Cerebellum (tissue), 4 donors: ENCODE measurements at places on chromosomes 2 and 18. TPM values are rescaled to one million over a fixed set of nuclear protein-coding genes. Genes with fewer than 3 reads are reported as not detected.

DNA sequence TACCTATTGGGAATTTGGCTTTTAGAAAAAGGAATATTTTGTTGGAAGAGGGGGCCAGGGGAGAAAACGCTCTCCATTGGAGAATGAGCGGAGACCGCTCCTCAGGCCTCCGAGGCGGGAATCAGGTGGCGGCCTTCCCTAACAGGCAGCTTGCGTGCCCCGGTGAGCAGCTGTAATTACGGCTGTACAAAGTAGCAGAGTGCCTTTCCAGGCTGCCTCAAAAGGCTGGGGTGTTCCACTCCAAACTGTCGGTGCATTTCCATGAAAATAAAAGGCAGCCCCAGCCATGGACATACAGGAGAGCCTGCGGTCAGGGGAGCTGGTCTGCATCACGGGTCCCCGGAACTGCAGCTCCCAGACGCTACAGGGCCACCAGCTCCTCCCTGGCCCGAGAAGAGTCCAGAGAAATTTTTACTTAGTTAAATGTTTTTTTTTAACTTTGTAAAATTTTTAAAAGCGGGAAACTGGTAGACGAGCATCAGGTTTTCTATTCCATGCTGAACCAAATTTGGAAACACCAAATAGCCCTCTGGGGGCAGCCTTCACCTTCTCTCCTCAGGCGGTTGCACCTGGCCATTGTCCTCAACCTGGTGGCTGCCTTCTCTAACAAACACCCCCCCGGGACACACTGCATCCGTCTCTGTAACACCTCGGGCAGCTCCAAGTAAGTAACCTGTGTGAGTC, 209.3 kb upstream of the SALL3 start:
- no peak for DNase-seq

- no peak for DNase-seq
Observed at GRCh38 chr2:118098307-118099030, 10.2 kb downstream of the INSIG2 start.

DNA sequence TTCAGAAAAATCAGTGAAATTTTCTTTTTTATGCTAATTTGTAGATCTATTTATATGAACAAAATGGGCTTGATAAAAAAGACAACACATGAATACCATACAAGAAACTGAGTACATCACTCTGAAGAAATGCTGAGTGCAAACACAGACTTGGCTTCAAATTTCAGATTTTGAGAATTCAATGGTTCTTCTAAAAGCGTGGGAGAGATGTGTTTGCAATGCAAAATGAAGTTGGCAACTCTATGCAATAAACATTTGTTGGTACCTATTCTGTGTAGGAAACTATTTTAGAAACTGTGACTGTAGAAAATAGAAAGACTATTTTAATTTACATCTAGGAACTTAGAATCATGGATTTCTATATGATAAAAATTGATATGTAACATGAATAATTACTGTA, 1834.1 kb upstream of the CELF4 start:
- DNase-seq: no peak

Gene GRHL1
- 17.2 TPM for total RNA-seq

DNA sequence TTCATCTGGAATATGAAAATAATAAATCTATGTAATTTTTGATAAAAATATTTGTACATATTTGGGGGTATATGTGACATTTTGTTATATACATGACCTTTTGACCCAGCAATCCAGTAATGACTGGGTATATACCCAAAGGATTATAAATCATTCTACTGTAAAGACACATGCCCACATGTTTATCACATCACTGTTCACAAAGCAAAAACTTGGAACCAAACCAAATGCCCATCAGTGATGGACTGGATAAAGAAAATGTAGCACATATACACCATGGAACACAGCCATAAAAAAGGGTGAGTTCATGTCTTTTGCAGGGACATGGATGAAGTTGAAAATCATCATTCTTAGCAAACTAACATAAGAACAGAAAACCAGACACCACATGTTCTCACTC, 472.1 kb upstream of the DDX18 start:
- no peak for DNase-seq

DNA sequence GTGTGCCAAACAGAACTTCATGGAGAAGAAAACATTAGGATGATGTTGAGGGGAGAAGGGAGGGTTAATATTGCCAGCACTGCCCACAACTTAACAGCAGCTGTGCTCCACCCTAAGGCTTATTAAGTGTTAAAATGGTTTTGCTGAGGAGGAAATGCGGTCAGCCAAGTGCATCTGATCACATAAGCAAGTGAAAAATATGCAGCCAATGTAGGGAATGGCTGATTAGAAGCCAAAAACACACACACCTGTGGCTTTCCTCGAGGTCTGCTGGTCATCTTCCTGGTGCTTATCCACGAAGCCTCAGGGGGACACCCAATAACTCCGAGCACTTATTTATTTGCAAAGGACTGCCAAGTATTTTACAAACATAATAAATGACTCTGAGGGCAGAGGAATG, 66.3 kb upstream of the GPR45 start:
- no peak for DNase-seq

DNA sequence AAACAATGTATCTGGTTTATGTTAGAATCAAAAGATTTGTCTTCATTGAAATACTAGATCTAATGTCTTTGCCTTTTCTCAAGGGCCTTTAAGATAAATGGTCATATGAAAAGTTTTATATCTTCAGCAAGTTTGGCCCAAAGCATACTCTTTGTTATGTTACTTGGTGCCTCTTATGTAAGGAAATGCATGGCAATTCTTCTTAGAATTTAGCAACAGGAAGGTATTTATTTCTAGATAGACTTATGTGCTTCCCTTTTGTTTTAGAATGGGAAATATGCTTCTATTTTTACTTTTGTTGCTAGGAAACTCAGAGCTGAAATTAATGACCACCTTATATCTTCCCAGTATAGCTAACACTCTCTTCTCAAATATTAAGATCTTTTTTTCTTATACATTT, 117.4 kb upstream of the DLX2 start:
- DNase-seq: no peak
